WTC11 (cell line): ENCODE measurements at places on chromosomes 2 and 18. TPM values are rescaled to one million over a fixed set of nuclear protein-coding genes. Genes with fewer than 3 reads are reported as not detected.

The LRRFIP1 gene
- total RNA-seq = 70.6 to 88.4 TPM (median 71.2 TPM) in 3 replicates

The NEU2 gene
- not detected in 3 replicates for total RNA-seq

The RNF125 gene
- total RNA-seq = 13.8 to 14.9 TPM (median 14.4 TPM) in 3 replicates

The EGR4 gene
- total RNA-seq = 0.09 to 0.14 TPM (median 0.13 TPM) in 3 replicates

The SANBR gene
- total RNA-seq = 8.9 to 10.9 TPM (median 9.8 TPM) in 3 replicates

The SERPINB3 gene
- 0.11 to 0.22 TPM in 2 of 3 replicates, not detected in the other for total RNA-seq

The DSG1 gene
- 0.07 to 0.09 TPM in 2 of 3 replicates, not detected in the other for total RNA-seq

The CCT4 gene
- 345 to 362 TPM (median 359 TPM) in 3 replicates for total RNA-seq

The IL1RL2 gene
- 0.11 TPM in 1 of 3 replicates, not detected in the others for total RNA-seq

The IL36G gene
- total RNA-seq = 0.32 TPM in 1 of 3 replicates, not detected in the others

The ZBTB7C gene
- total RNA-seq = 0.39 to 0.60 TPM (median 0.48 TPM) in 3 replicates

The RALBP1 gene
- total RNA-seq = 59.9 to 69.3 TPM (median 61.4 TPM) in 3 replicates

The SLC4A3 gene
- 7.8 to 9.9 TPM (median 8.7 TPM) in 3 replicates for total RNA-seq

The CHRNG gene
- 0.20 TPM in 1 of 3 replicates, not detected in the others for total RNA-seq

The CERKL gene
- 0.14 to 0.24 TPM in 2 of 3 replicates, not detected in the other for total RNA-seq

The INPP4A gene
- 31.7 to 38.3 TPM (median 33.4 TPM) in 3 replicates for total RNA-seq

The CNRIP1 gene
- total RNA-seq = 1.3 to 1.6 TPM (median 1.4 TPM) in 3 replicates
